Activated naive CD4-positive, alpha-beta T cell treated with anti-CD3 and anti-CD28 coated beads, Interleukin-2, amount 50 U/mL, for 72 hours (primary cell): ENCODE measurements at places on chromosomes 4 and X.

DNA sequence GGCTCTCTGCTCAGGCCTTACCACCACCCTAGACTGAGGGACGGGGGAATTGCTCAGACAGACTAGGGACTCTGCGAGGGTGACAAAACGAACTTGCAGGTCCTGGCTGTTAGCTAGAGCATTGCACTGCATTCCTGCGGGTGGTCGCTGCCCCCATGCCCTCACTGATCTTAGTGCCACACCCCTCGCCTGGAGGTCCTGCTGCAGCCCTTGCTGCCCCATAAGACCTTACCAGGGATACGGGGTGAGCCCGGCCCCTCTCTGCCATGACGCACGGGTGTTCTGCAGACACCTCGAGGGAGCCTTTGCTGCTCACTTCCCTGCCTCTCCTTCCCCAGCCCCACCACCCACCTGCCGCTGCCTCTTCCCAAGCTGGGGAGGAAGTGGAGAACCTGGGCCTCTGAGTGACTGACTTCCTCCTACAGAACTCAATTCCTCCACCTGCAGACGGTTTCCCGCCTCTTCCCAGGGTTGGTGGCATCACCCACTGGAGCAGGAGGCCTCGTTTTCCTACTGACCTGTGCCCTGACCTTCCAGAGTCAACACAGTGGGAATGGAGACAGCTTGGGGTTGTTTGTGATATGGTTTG lies 19.8 kb upstream of the TBC1D14 start:
- no peak for DNase-seq

- no peak for DNase-seq
Observed at GRCh38 chrX:39718981-39719380, 378.8 kb downstream of the BCOR start.

DNA sequence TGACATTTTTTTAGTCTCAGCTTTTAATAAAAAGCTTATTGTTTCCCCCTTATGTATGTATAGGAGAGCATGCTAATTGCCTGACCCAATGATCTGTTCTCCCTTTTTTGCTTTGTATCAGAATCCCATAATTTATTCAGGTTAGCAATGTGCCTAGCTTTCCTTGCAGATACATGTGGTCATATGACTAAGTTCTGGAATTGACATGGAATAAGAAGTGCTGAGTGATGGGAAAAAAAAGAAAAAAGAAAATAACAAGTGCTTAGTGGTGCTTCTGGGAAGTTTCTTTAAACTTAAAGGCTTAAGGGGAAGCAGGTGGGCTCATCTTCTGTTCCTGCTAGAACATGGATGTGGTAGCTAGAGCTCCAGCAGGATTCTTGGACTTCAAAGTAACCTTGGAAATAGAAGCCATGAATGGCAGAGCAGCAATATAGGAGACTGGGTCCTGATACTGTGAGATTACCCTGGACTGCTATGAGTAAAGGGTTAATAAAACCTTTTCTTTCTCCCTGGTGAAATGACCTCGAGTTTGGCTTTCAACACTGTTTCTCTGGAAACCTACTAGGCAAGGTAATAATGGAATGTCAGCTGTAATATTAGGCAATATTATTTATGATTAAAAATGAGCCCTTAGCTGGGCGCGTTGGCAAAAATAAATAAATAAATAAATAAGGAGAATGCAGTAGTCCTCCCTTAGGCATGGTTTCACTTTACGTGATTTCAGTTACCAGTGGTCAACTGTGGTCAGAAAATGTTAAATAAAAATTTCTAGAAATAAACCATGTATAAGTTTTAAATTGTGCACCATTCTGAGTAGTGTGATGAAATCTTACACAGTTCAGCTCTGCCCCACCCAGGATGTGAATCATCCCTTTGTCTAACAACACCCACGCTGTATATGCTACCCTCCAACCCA lies 16.7 kb upstream of the RBM41 start:
- no peak for DNase-seq

DNA sequence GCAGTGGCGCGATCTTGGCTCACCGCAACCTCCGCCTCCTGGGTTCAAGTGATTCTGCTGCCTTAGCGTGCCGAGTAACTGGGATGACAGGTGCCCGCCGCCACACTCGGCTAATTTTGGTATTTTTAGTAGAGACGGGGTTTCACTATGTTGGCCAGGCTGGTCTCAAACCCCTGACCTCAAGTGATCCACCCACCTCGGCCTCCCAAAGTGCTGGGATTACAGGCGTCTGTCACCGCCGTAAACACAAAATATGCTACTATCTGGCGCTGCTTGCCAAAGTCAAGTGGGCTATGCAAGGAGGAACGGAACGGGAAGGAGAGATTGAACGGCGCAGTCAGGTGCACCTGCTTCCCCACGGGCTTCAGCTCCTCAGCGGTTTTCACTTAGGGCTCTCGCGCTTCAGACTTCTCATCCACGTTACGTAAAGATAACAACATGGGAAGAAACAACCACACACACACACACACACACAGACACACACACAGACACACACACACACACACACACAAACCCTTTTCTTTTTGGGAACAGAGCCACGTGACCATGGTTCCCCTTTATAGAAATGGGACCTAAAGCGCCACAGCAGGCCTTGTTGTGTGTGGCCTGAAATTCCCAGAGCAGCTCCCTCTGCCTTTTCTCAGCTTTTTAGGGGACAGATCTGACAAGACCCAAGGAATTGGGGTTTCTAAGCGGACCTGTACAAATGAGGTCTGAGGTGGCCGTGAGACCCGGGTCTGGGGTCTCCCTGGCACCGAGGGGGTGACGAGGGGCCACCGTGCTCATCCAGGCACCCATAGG lies 1.5 kb downstream of the P2RY8 start:
- peak; percentile 82 for DNase-seq

GRCh38 chr4:15197005-15197404 lies 194.7 kb downstream of the CPEB2 start:
- no peak for DNase-seq

DNA sequence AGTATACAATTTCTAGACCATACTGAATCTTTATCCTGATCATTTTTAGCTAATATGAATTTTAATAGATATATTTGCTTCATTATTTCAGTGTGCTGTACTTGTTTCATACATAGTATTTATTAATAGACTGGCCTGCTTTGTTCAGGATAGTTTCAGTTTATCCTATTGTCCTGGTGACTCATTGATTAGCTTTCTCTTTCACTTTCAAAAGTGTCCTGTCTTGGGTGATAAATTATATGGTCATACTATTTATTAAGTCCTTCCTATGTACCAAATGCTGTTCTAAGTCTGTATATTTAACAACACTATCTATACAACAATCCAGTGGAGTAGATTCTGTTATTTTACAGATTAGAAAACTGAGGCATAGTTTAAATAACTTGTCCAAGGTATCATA lies 153.8 kb upstream of the RAPGEF2 start:
- no peak for DNase-seq
